ENCODE measurements at places on chromosomes 4 and X.

DNA sequence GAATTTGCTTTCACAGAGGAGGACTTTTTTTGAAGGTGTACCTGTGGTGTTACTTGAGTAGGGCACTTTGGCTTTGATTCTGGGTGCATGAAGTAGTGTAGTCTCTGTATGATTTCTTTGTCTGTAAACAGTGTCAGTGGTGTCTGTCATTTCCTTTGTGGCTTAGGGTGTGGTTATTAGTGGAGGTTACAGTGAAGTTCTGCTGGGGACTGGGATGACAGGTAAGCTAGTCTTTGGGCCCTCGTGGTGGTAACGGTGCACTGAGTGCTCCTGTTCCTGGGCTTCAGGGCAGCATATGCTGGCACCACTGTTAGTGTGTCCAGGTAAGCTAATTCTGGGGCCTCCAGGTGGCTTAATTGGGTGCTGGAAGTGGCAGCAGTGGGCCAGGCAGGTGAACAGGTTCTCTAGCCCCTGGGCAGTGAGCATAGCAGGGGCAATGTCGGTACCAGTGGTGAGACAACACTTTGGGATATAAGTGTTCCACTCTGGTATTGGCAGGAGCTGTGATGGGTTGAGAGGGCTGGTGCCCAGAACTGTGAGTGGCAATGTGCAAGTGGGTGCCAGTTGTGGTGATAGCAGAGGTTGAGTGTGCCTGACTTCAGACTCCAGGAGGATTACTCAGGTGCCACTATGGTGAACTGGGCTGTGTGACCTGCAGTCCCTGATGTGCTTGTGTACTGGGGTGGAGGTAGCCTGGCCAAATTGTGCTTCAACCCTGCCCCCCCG is 26.0 kb upstream of the VSIG1 start:
- DNase-seq = no peak

GRCh38 chrX:926991-927390 is 285.5 kb downstream of the CRLF2 start:
- DNase-seq = no peak

- DNase-seq = no peak
These were observed 227.1 kb downstream of the ADGRL3 start for GRCh38 chr4:61427099-61427817.

- DNase-seq = no peak
These were observed 54.8 kb downstream of the MSX1 start for GRCh38 chr4:4914059-4914820.

DNA sequence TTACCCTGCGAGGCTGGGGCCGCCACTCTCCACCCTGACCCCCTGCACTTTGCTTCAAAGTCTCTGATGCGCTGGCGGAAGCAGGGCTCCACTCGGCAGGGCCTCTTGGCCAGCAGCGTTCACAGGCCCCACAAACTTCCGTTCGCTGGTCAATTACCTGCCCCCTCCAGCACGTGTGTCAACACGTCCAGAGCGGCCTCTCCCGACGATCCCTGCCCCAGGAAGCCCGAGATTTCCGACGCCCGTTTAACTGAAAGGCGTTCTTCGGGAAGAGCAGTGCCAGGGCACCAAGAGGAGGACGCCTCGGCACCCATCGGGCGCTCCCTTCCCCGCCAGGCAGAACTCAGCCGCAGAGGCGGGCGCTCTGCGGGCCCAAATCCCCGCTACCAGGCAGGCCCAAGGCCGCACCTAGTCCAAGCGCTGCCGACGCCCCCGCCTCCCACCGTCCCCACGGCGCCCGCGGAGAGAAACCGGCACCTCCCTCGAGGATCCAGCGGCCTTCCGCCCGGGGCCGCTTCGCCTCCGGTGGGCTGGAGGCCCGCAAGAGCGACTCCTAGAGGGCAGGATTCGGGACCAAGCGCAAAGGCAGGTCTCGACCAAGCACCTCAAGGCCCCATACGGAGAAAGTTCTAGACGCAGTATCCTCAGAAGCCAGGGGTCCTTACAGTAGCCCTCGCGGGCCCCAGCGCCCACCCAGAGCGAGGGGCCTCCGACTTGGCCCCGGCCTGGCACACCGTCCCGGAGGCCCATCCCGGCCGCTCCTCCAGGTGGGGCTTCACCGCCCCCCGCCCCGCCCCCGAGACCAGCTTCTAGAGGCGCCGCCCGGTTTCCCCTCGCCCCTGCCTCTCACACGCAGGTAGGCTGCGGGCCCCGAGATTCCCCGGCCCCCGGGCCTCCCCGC is 586 bp downstream of the BCAP31 start:
- DNase-seq = peak; percentile 48

DNA sequence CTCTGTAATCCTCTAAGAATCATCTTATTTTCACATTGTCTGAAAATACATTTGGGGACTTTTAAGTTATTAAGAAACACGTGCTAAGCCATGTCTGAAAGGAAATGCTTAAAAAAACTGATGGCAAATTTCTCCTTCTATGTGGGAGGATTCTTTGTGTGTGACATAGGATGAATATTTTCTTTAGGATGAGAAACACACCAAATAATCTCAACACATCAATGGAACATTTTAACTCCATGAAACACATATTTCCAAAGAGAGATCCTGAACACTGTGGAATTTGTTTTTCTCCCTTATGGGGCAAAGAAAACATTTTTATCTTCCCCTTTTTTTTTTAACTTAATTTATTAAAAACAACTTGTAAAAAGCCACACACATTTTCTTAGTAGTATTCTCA is 153.8 kb upstream of the ANKRD50 start:
- no peak for DNase-seq

DNA sequence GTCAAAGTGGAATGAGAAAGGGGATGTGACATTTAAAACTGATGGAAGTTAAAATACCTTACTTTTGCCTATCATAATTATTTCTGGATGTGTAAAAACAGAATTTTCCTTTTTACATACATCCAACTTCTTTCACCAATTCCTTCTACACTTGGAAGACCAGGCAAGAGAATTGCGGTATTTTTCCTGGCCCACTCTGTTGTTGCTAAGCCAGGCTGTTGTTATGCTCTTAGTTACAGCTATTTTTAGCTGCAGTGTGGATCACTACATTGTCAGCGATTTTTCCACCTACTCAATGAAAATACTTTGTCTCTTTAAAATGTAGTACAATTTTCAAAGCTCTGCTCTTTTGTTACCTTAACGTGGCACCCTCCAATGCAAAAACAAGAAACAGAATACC is 43.4 kb downstream of the NKX6-1 start:
- DNase-seq = peak; percentile 8

- DNase-seq = no peak
These were observed 407.8 kb downstream of the GABRG1 start for GRCh38 chr4:45716093-45716492.

DNA sequence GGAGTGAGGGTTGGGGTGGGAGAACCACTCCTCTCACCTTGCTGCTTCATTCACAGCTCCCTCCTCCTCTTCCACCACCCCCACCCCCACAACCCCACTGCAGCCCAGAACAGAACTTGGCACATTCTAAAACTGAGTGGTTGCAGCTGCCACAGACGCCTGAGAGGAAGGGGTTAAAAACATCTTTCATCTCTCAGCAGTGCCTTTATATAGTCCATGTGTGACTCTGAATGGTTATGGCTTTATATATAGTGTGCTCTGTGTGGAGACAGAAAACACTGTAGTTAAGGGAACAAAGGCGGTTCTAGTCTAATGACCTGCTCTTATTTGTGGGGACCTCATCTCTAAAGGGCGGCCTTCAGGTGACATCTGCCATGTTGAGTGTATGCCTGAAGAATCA is 144.8 kb downstream of the BCOR start:
- no peak for DNase-seq

GRCh38 chr4:106287353-106287969 is 28.5 kb downstream of the TBCK start:
- DNase-seq = no peak

DNA sequence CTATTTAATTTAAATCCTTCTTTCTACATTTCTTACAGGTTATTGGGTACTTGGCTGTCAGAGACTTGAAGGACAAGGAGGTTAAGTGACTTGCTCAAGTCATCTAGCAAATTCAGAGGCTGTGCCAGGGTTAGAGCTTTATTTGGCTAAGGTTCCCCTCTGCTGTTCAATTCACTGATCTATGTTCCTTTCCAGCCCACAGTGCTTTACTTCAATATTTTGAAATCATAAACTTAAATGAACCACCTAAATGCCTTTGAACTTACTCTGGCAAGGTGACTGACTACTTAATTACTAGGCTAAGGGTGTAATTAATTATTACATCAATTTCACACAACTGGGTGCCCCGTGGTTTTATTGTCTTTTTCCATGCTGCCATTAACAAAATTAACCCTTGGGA is 288.7 kb downstream of the CAMK2D start:
- no peak for DNase-seq

GRCh38 chr4:53361451-53361850 is 4.4 kb downstream of the SCFD2 start:
- no peak for DNase-seq

DNA sequence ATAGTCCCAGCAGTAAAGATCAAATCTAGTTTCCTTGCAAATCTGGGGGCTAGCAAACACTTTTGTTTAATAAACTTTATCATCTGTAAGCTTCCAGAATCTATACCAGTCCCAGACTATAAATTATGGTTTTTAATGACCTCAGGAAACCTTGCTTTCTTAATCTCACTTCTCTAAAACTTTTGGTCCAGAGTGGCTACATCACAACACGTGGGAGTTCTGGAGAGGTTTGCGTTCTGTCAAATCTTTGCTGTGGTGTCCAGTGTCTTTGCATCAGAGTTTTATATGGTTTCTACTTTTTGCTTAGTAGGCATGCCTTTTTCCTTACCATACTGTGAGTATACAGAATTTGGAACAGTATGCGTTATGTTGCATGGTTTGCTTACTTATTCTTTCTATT is 193.9 kb downstream of the ANK2 start:
- no peak for DNase-seq

GRCh38 chr4:15344041-15344440 is 83.8 kb upstream of the C1QTNF7 start:
- peak; percentile 35 for DNase-seq

DNA sequence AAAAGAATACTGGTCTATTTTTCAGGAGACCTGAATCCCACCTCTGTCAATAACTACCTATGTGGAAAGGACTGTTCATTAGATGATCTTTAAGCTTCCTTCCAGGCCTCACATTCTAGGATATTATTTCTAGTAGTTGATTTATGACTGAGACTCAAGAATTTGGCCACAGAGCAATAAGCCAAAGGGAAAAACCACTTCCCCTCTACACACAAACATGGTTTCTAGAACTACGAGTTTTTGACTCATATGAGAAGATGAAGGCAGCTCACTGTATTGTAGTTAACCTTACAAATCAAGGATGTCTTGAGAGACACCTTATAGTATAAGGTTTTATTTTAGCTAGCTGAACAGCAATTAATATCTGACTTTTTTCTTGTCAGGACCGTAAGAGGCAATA is 36.9 kb upstream of the GDPD2 start:
- DNase-seq = no peak

DNA sequence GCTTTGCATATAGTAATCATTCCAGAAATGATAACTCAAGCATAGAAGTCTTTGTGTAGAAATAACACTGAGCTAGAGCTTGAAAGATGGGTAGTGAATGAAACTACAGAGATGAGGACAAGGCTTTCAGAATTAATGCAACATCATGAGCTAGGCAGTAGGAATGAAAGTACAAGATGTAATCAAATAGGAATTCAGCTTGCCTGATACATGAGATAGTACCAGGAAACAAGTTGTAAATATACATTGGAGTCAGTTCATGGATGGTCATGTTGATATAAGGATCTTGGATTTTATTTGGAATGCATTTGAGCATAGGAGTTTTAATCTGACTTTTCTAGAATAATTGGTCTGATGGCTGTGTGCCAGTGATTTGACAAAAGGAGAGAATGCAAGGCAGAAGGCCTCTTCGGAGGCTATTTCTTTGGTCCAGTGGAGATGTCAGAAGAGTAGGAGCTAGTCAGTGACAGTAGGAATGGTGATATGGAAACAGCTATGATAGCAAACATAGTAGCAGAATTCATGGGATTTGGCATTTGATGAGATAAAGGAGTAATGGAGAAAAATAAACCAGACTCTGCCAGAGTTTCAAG is 206.4 kb upstream of the PACRGL start:
- peak; percentile 8 for DNase-seq

GRCh38 chr4:51885363-51885762 is 42.4 kb downstream of the DCUN1D4 start:
- DNase-seq = no peak

GRCh38 chrX:118551426-118551825 is 55.8 kb downstream of the DOCK11 start:
- no peak for DNase-seq

- DNase-seq = no peak
These were observed 284.1 kb upstream of the AMOT start for GRCh38 chrX:113124693-113125092.

DNA sequence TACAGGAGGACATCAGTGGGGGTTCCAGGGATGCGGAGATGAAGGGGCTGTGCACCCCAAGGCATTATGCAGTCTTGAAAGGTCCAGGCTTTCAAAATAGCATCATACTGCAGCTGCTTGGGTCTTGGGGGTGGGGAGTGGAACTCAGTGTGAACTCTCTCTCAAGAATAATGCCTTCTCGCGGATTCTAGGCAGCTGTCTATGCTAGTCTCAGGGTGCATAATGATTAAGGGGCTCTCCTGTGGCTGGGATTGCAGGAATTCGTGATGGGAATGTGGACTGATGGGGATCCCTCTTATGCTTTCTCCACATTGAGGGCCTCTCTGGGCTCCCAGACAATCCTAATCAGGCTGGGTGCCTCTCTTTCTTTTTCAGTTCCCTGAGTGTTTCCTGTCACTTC is 172.2 kb upstream of the ARHGAP24 start:
- peak; percentile 9 for DNase-seq

GRCh38 chr4:7238300-7238960 is 46.1 kb downstream of the SORCS2 start:
- no peak for DNase-seq
